ENCODE measurements at places on chromosomes 11 and 22. TPM values are rescaled to one million over a fixed set of nuclear protein-coding genes. Genes with fewer than 3 reads are reported as not detected.

The FAT3 gene
- 1.9 TPM for total RNA-seq

The TRIM51 gene
- total RNA-seq: not detected

GRCh38 chr22:37661160-37661924 is 2.8 kb downstream of the PDXP start:
- peak; percentile 87 for DNase-seq

GRCh38 chr11:74443071-74443864 is 24.1 kb downstream of the KCNE3 start:
- DNase-seq: peak; percentile 16

GRCh38 chr11:102396708-102397563 is 49.9 kb downstream of the BIRC2 start:
- DNase-seq: peak; percentile 19

Data from fibroblast of villous mesenchyme (primary cell).